ENCODE measurements at places on chromosomes 1 and 21.
A peak's percentile ranks its signal among the peaks of the same experiment; 100 is the strongest.

- DNase-seq = no peak
These were observed 2.6 kb upstream of the PDC start for GRCh38 chr1:186463511-186463910.

DNA sequence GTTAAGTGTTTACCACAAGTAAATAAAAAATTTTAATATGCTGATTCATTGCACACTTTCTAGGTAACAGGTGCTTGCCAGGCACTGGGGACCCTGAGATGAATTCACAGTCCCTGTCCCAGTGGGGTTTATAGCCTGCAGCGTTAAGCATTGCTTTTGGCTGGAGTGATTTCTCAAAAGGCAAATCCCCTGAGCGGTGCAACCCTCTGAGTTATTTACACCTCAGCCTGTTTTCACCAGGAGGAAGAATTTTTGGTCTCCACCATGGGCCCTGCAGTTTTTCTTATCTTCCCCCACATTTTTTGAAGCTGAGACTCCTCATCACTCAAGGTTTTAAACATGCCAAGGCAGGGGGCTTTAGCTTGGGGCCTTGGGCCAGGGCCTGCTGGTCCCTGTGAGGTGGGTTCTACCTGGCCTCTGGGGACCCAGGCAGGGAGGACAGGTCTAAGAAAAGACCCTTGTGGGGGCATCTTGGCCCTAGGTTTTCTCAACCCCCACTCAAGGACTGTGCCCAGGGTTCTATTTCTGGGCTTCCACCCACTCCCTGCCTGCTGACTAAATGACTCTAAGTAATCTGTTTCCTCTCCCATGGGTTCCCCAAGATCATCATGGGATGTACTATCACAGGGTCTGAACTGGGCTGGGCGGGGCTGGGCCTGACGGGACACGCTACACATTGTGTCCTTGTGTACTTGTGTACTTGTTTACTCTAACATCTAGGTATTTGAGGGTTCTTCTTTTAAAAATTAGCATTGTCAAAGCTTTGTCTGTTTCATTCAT, 10.2 kb upstream of the CHIT1 start:
- no peak for DNase-seq

DNA sequence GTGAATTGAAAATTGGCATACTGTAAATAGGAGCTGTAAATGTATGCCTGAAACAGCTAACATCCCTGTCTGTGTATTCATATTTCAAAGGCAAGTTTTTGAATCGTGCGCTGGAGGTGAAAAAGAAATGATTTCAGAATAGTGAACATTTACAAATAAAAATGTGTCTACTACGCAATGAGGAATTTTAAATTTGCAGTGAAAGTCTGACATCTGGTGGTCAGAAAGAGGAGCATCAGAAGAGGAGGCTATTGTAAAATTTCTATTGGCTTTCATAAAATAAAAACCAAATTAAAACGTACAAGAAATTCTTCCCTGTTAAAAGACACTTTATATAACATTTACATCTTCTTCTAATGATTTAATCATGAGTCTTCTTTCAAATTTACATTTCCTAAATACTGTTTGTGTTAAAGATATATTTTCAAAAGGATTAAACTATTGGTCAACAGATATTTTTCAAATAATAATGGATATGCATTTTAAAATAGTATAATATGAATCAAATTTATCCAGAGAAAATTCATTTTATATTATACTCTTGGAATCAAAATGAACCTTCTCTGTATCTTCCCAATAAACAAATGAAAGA, 113.7 kb upstream of the RRP15 start:
- no peak for DNase-seq

DNA sequence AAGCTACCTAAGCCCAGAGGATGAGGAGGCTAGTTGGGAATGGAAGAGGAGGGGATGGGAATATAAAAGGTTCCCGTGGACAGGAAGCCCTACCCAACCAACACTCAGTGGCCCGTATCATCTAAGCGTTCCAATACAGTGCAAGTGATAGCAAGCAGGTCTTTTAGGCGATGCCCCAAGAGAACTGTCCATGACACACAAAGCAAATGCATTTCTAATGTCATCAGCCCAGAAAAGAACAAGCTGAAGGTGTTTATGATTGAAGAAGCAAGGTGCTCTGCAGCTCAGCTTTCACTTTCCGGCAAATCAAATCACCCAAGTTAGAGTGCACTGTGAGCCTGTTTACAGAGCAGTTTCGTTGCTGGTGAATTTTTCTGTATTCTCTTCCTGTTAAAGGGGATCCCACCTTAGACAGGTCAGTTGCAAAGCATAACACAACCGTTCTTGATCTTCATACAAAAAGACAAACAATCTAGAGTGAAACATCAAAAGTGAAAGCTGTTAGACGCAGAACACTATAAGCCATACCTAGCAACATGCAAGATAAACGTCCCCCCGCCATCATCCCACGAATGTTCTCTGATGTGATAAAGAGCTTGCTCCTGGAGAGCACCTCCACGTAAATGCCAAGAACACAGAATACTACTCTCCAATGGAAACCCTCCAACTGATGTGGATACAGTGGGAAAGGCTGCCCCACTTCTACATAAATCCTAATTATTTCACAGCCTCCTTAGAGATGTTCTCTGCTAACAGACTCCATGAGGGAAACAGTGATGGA, 54.0 kb downstream of the PGBD5 start:
- no peak for DNase-seq

DNA sequence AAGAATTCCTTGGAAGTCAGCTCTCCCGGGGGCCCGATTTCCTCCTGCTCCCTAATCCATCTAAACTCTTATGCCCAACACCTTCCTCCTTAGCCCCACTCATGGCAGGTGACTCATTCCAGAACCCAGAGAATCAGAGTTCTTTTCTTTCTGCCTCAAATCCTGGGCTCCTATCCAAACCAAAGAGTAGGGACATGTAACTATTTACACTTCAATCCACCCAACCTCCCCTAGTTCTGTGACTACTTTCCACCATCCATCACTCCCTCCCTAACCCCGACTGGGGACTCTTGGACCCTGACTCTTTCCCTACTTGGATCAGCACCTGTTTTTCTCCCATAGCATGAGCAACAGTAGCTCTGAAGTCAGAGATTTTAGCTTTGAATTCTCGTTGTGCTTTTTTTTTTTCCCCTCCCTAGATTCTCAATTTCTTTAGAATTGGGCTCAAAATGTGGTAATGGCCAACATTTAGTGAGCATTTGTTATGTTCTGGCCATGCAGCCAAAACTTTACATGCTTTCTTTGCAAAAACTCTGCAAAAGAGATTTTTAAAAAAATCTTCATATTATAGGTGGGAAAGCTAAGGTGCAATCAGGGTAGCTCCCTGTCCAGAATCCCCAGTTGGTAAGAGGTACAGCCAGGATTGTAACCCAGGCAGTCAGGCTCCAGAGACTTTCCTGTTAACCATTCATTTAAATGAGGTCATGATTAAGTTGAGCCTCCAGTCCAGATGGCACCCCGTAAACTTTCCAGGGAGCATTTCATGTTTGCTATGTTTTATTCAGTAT, 7.5 kb upstream of the CYP4A11 start:
- DNase-seq = no peak

DNA sequence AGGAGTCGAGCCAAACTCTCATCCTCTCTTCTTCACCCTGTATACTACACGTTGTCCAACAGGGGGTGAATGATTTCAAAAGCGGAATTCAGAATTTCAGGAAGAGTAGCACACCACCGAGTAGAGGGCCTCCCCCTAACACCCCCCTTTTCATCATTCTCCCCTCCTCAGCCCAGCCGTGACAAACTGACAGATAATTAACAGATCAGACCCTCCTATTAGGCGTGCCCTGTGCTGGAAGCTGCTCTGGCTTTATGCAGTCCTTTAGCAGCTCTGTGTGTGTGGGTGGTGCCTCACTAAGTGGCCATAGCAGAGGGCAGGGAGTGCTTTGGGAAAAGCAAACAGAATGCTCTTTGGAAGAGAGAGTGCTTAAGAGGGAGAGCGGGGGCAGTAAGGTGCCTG, 44.3 kb downstream of the PEX14 start:
- DNase-seq = no peak

DNA sequence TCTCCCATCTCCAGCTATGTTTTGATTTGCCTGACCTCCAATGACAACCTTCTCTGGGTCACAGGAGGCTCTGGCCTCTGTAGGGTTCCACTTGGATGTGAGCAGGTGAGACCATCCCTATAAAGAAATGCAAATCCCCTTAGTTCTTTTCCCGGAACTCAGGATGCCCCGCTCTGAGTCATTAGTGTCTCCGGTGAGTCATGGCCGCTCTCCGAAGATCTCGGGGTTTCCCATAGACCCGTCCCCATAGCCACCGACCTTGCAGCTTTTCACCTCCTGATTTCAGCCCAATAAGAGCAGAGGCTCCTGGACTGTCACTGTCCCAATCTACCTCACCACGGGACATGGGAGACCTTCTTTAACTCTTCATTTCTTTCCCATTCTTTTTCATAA, 98.2 kb downstream of the PGBD5 start:
- DNase-seq = peak; percentile 17

GRCh38 chr21:29245104-29245643, 53.5 kb upstream of the BACH1 start:
- DNase-seq = no peak

- no peak for DNase-seq
These were observed 5.2 kb downstream of the ZDHHC18 start for GRCh38 chr1:26831546-26832248.

GRCh38 chr1:207084232-207084631, 4.4 kb upstream of the C4BPB start:
- DNase-seq = no peak

DNA sequence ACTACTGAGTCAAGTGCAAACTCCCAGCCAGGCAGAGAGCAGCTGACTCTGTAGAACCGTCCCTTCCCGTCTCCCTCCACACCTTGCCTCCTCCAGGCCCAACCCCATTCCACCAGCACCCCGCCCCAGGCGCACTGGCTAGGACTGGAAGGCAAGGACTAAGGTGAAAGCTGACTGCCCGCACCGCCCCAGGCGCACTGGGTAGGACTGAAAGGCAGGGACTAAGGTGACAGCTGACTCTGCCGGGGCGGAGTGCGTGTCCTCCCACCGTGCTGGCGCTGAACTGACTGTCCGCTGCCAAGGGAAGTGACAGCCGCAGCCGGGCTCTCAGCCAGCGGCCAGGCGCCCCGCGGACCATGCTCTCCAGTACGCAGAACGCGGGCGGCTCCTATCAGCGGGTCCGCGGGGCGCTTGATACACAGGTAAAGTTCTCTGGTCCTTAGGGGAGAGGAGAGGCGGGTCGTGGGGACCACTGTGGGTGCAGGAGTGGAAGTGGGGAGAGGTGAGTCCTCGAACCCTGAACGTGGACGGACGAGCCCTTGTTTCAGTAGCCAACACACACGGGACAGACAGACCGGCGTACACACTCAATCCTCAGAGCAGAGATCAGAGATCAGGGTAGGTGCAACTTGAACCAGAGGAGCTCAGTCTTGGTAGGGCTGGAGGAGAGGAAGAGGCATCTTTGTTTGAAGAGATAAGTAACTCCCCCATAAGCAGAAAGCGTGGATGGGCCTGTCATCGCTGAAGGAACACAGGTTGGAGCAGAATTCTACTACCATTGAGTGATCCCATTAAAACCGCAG, 58.0 kb downstream of the RBM11 start:
- peak; percentile 65 for DNase-seq

DNA sequence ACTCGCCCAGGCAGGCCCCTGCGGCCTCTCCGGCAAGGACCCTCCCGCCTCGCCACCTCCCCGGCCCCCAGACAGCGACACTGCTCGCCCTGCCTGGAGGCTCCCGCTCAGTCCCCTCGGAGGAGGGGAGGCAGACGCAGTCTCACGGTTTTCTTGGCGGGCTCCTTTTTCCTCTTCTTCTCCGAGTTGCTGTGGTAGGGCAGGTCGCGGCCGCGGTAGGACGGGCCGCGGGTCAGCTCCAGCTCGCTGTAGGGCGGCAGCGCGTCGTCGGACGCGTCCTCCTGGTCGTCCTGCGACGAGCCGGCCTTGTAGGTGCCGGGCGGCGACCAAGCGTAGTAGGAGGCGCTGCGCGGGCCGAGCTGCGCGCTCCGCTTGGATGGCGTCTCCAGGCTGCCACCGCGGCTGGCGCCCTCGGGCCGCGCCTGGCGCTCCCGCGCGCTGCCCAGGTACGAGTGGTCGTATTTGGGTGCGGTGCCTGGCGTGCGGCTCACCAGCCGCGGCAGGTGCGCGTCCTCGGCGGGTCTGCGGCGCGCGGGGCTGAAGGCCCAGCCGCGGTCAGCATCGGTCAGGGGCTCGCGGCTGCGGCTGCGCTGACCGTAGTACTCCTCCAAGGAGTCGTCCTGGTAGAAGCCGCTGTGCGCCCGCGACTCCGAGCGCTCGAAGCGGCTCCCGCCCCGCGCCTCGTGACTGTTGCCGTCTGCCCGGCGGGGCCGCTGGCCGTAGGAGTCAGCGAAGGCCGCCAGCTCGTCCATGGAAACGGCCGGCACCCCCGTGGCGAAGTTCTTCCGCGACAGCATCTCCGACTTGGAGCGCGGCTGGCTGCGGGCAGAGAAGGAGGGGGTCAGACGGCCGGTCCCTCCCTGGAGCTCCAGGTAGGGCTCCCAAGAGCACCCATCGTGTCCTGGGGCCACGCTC, 44.8 kb upstream of the TADA1 start:
- no peak for DNase-seq

DNA sequence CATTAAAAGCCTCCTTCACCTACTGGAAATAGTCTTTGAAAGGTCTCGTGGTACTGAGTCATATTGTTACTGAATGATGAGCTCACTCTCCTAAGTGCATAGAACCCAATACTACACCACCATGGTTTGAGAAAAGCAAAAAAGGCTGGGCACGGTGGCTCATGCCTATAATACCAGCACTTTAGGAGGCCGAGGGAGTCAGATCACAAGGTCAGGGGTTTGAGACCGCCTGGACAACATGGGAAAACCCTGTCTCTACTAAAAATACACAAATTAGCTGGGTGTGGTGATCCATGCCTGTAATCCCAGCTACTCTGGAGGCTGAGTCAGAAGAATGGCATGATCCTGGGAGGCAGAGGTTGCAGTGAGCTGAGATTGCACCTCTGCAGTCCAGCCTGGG, 3.3 kb upstream of the HNRNPCL1 start:
- no peak for DNase-seq

DNA sequence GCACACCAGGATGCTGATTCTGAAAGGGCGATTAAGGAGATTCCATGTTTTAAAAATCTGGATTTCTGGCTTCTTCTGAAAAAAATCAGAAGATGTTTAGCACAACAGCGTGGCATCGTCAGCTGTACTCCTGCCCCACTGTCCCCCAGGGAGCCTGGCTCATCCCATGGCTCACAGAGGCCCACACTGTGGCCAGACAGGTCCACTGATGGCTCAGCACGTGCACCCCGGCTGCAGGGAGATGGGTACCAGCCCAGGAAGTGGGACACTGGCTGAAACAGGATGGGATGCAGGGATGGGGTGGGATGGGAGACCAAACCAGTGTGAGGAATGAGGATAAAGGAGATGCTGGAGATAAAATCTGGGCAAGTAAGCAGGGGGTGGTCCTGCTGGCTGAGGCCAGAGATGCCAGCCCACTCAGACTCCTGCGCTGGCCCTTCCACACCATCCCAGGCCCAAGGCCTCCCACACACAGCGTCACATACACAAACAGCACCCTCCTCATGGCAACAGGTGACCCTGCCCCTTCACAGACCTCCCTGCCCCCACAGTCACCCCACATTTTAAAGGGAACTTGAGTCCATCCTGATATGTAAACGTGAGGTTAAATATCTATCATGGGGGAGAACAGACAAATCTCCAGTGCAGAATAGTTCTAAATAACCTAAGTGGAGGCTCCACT, 23.9 kb upstream of the SAMD11 start:
- no peak for DNase-seq

- no peak for DNase-seq
These were observed 15.8 kb upstream of the SLC25A44 start for GRCh38 chr1:156177919-156178654.

- DNase-seq = peak; percentile 57
These were observed 8.2 kb downstream of the SLC19A1 start for GRCh38 chr21:45533846-45534635.

GRCh38 chr1:58898739-58899586, 115.1 kb upstream of the JUN start:
- DNase-seq = no peak
